ENCODE measurements at places on chromosomes 6 and 20. TPM values are rescaled to one million over a fixed set of nuclear protein-coding genes. Genes with fewer than 3 reads are reported as not detected.

GRCh38 chr20:43919686-43920403 lies 5.2 kb downstream of the TOX2 start:
- DNase-seq = no peak

DNA sequence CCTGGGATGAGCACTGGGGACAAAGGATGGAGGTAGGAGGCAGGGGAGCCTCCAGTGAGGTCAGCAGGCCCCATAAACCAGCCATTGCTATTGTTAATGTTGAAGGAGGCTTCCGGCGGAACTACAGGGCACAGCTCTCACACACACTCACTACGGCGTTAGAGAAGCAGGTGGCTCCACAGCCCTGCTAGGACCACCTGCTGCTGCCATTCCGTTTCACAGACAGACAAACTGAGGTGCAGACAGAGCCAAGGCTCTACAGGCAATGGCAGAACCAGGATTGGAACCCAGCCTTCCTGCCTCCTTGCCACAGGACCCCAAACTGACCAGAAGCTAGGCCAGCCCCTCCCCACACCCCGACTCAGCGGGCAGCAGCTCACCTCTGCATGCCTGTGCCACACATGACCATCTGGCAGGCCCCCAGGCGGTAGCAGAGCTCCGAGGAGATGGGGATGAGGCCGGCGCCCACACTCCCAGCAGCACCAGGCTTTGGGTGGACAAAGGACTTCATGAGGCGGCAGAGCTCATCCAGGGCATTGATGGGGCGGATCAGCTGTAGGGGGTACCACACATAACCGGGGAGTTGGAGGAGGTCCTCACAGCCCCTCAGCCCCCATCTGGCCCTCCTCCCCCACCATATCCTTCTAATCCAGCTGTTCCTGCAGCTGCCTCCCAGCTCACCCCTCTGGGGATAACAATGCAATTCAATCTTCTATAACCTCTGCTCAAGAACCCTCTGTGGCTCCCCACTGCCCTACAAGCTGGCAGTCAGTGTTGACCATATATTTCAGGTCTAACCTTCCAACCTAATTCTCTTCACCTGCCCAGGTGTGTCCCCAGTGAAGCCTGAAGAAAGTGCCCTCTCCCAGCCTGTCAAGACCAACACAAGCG lies 198.5 kb downstream of the PREX1 start:
- DNase-seq = no peak

DNA sequence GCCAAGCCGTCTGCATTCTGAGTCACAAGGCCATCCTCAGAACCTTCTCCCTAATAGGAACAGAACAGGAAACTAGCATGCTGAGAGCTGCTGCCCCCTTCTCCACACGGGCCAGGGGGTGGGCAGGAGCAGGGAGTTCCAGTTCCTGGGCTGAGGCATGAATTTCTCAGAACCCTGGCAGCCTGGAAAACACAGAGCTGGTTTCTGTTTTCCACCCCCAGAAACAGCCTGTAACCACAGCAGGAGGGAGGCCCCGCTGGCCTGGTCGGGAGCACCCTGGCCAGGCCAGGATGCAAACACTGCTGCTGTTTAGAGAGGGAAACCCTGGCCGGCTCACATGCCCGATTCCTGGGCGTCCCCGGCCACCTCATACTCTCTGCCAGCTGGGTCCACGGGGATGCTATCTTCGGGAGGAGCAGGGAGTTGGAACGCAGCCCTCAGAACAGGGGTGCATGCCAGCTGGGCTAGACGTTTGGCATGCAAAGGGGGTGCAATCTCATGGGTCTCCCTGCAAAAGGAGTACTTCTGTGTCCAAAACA lies 130.1 kb downstream of the NFATC2 start:
- no peak for DNase-seq

DNA sequence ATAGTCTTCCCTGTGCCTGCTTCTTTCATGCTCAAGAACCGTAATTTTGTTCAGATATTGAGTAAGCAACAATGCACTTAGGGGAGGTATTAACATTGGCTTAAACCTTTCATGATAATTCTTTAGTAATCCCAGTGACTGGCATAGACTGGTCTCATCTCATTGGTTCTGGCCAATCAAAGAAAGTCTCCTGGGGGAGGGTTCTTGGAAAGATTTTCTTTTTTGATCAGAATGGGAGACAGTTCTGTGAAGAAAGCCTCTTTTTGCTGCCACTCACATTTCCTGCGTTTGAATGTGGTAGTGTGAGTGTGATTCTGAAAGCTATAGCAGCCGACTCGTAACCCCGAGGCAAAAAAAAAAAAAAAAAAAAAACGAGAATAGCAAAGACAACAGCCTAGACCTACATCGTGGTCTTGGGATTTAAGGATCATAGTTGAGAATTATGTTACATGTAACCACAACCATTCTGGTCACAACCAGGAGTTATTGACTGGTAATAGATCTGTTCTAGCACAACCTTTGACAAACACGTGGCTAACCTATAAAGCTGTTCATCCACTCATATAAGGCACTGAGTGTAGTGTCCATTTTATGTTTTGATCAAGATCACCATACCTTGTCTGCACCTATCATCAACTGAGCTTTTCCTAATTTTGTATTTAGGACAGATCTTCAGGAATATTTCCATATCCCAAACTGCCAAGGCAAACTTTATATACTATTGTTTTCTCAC lies 15.1 kb upstream of the TMEM217 start:
- no peak for DNase-seq

GRCh38 chr20:35616465-35617396 lies 1.1 kb downstream of the SPAG4 start:
- DNase-seq = no peak

The CASS4 gene
- 0.22 TPM for polyA plus RNA-seq

The CYP39A1 gene
- not detected for polyA plus RNA-seq

- no peak for DNase-seq
Measured at GRCh38 chr6:15985379-15985959, 143.4 kb upstream of the MYLIP start.

The RNF144B gene
- 8.9 TPM for polyA plus RNA-seq

- no peak for DNase-seq
Measured at GRCh38 chr6:54621285-54621684, 225.3 kb upstream of the FAM83B start.

DNA sequence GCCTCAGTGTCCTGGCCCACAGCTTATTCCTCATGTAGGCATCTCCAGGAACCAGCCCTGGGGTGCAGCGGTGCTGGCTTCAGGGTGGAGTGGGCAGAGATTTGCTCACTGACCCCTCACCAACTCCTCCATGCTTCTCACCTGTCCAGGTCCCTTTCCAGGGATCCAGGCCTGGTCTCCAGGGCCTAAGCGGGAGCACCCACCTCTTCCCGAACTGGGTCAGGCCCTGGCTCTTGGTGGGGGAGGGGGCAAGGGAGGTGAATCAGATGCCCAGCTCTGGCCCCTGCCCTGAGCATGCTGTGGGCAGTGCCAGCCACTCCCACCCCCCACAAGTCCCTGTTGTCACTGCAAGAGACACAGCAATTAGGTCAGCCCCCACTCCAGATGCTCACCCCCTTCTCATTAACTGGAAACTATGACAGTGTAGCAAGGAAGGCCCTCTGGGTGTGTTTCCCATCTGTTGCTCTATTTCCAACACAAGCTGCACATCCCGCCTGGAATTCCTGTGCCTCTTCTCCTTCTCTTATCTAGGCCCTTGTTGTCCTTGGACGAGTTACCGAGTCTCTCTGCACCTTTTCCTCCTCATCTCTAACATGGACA lies 37.0 kb downstream of the MDFI start:
- no peak for DNase-seq

- no peak for DNase-seq
Measured at GRCh38 chr6:110690916-110691315, 124.4 kb downstream of the CDK19 start.

The TMC2 gene
- polyA plus RNA-seq = not detected

DNA sequence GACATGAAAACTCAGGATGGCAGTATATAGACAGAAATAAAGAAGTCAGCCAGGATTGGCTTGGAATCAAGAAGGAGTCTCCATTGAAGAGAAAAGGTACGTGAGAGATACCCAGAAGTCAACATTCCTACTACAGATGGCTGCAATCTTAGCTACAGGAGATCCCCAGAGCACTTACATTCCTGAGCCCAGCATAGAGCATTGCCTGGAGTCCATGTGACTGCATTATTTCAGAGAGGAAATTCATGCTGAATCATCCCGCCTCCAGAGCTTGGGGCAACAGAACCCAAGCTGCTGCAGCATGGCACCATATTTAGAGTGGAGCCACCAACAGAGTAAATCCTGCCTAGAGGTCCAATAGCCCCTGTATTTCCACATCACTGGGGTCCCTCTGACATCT lies 125.0 kb upstream of the GRIK2 start:
- no peak for DNase-seq

GRCh38 chr6:78438135-78438534 lies 429.2 kb upstream of the IRAK1BP1 start:
- no peak for DNase-seq

The NOTCH4 gene
- polyA plus RNA-seq = 8.6 TPM

DNA sequence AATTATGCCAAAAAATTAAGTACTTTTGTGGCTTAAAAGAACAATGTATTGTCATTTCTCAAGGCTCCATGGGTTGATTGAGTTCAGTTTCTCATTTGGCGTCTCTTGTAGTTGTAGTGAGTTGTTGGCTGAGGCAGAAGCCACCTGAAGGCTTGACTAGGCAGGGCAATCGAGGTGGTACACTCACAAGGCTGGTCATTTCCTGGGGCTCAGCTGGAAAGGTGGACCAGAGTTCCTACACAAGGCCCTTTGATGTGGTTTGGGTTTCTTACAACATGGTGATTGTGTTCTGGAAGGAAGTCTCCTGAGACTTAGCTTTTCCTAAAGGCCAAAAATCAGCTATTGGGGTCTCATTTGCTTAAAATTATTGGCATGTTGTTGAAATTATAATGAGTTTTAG lies 22.6 kb downstream of the MAS1 start:
- DNase-seq = no peak

DNA sequence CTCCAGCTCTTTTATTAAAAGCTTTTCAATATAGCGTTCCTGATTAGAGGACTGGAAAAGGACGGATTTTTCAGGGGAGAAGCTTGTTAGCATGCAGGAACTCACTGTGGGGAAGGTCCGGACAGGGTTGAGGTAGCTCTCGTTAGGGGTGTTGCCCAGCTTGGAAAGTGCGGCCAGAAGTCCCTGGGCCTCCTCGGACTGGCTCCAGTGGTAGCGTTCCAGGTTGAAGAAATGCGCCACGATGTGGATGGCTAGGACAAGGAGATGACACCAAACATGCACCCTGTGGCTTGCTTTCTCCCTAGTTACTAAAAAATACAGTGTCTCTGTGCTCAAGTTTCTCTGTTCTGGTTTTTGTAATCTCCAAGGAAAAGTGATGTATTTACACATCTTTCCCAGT lies 12.5 kb downstream of the NOX3 start:
- no peak for DNase-seq

DNA sequence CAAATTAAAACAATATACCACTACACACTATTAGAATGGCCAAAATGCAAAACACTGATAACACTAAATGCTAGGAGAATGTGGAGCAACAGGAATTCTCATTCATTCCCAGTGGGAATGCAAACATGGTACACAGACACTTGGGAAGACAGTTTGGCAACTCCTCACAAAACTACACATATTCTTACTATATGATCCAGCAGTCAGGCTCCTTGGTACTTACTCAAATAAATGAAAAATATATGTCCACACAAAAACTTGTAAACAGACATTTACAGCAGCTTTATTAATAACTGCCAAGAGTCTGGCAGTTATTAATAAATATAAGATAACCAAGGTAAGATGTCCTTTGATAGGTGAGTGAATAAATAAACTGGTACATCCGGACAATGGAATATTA lies 44.9 kb downstream of the ABHD12 start:
- no peak for DNase-seq

- no peak for DNase-seq
Measured at GRCh38 chr6:101396548-101397173, 3.2 kb downstream of the GRIK2 start.

DNA sequence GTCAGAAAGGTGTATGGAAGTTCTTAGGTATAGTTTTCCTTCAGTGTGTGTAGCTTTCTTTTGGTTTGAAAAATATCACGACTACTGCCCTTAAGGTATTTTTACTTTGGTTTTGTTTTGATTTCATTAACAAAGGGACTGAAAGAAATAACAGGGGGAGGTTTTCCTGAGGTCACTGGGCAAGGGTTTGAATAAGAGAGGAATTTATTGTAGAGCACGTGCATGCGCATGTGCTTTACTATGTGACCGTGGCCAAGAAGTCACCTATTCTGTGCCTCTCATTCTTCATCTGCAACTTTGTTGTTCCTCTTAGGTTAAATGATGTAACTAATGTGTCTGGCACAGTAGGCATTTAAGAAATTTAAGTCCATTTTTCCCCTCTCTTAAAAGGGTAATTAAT lies 4.1 kb upstream of the MAN1A1 start:
- DNase-seq = no peak

DNA sequence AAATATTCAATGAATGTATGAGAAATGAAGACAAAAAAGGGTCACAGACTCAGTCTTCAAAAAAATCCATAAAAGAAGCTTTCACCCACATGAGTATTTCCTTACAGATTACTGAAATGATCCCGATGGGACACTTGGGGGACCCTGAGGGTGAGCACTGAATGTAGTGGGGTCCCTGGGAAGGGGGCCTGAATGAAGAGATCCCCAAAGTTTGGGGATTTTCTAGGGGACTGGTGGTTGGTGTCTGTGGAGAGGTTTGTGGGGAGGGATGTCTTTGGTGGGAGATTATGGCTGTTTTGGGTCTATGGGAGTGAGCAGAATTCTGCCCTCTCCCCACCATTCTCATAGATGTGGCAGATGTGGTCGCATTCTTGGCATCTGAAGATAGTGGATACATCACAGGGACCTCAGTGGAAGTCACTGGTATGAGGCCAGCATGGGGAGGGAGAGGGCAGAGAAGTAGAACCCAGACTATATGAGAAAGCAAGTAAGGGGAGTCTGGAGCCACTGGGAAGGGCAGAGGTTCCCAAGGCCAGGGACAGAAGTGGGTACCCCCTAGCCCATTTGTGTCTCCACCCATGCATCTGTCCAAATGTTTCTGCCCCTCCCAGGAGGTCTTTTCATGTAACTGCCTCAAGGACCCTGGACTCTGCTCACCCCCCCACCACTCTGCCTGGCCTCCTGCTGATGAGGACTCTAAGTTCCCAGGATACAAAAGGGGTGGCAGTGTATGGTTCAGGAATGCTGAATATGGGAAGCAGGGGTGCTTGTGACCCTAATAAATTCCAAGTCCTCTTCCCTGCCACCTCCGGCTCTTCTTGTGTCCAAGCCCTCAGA lies 1.8 kb downstream of the HSD17B8 start:
- DNase-seq = no peak

- no peak for DNase-seq
Measured at GRCh38 chr6:89489078-89489477, 56.1 kb downstream of the ANKRD6 start.

GRCh38 chr6:161023316-161023715 lies 31.7 kb downstream of the MAP3K4 start:
- no peak for DNase-seq
